ENCODE measurements at places on chromosomes 5 and 9.

DNA sequence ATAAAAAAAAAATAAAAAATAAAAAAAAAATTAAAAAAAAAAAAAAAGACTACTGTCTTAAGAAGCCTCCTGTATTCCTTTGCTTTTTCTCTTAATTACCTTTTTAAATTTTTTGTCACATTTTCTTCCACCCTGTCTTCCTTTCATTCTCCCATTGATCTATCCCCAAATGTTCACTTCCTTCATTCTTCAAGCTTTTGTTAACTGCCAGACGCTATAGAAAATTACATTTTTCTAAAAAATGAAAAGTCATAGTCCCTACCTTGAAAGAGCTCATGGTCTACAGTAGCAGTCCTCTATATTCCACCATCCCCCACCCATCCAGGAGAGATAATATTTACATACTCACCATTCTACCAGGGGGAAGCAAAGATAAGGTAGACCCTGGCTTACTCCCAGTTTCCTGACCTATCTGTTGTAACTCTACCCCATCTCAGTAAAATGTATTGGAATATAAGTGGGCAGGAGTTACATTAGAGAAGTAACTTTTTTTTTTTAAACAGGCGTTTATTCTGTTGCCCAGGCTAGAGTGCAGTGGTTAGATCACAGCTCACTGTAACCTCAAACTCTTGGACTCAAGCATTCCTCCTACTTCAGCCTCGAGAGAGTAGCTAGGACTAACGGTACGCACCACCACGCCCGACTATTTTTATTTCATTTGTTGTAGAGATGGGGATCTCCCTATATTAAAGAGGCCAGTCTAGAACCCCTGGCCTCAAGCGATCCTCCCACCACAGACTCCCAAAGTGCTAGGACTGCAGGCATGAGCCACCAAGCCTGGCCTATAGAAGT lies 3.8 kb upstream of the PRKAA1 start:
- no peak for DNase-seq

DNA sequence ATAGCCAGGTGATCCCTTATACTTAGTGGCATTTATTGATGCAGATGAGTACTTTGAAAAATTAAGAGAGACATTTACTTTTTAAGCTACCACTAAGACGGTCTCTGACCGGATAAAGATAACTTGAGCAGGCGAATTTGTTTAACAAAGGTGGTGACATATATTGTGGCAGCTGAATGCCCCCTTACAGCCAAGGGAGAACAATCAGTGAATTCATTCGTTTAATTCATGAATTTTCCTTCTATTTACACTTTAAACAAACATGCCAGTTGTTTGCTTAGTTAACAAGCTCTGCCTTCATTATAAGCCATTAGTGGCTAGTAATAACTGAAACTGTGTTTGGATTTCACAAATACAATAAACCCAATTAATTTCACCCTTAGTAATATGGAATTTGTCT lies 187.1 kb downstream of the AOPEP start:
- no peak for DNase-seq

DNA sequence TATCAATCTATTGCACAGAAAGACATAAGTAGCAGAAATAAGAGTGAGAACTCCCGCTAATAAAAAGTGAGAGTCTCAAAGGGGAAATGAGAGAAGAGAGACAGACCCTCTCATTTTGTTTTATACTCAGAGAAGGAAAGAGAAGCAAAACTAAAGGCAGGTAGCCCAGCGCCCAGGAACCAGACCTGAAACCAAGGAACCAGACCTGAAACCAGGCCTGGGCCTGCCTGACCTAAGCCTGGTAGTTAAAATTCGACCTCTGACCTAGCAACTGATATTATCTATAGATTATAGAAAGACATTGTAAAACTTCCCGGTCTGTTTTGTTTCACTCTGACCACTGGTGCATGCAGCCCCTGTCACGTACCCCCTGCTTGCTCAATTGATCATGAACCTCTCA lies 134.5 kb upstream of the SEMA6A start:
- DNase-seq: no peak

- DNase-seq: no peak
Observed at GRCh38 chr9:23539311-23539710, 286.7 kb downstream of the ELAVL2 start.

- no peak for DNase-seq
Observed at GRCh38 chr5:10741661-10742060, 19.4 kb downstream of the DAP start.

GRCh38 chr5:16776611-16777251 lies 159.4 kb downstream of the MYO10 start:
- DNase-seq: no peak

DNA sequence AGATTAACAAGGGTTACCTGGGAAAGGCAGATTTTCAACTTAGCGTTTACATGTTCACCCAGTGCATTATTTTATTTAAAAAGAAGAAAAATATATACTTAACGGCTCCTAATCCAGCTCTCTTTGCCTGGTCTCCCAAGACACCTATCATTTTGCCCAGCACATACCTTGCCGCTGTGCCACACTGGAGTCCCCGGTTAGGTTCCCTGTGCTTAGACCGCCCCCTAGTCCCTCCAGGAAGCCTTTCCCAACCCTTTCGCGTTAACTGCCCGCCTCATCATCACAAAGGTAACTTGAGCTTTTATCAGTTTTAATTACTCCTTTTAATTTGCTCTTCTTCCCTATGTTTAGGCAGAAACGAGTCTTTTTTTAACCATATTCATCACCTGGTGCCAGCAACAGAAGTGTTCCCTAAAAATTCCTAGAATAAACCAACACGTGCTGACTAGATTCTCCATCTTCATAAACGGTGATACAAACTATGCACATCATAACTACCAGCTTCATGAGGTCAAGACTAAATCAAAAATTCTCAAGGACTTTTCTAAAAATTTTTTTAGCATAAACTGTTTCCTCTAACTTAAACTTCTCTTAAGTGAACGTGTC lies 19.7 kb downstream of the DNAJA1 start:
- no peak for DNase-seq

DNA sequence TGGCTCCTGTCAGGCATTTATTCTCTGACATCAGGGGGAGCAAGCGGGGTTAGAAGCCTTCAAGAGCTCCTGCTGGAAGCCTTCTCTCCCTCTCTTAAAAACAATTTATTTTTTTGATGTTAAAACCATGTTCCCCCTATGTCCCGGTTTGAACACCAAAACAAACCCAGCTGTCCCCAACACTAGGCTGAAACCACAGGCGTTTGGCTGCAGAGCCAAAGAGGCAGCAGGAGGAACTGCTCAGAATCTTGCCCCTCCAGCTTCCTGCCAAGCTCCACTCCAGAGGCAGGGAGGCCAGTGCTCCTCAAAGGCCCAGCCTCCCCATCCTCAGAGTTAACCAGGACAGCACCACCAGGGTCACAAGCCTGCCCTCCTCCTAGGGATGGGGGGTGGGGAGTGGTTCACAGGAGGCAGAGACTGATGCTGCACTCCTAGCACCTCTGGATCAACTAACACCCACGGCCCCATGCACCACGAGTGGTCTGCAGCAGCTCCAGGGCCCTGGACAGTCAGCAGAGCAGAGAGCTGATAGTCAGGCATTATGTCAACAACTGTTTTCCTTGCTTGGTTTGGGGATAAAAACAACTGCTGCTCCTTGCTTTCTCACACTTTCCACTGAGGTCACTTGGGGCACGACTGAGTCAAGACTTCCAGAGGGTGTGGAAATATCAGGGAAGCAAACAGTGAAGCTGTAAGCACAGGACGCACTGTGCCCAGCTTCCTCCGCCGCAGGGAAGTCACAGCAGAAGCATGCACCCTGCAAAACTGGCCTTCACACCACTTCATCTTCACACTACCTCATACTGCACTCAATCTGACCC lies 96.5 kb upstream of the ADRA1B start:
- DNase-seq: no peak

GRCh38 chr5:42807722-42808447 lies 3.8 kb downstream of the SELENOP start:
- DNase-seq: no peak

DNA sequence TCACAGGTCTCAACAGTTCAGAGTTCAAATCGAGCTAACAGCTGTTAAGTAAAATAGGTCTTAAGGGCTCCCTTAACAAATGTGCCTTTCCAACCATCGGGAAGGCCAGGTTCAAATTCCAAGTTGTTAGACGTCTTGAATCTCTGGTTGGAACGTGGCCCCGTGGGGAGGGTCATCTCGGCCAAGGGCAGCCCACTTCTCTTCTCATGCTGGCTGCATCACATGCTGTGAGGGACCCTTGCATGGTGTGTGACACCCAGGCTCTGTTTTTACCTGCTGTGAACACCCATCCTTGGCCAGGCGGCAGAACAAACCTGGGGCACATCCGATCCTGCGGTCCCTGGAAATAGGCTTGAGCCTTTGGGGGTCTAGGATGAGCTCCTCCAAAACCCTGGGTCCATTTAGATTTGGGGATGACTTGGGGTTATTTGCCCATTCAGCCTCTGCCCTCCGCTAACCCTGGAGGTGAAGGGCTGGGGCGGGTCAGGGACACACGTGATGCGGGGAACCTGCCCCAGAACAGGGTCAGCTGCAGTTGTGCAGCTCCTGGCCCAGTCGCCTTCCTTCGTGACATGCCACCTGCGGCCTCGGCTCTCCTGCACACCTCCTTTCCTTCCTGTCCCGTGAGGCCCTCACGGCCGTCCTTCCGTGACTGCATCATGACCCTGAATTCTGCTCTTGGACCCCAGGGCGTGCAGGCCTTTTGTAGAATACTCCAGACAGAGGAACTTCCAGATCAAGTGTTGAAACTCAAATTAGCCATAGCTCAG lies 45.9 kb downstream of the BOD1 start:
- no peak for DNase-seq

GRCh38 chr5:82031220-82032119 lies 59.6 kb downstream of the ATG10 start:
- DNase-seq: no peak

GRCh38 chr9:88691811-88692210 lies 156.8 kb downstream of the NXNL2 start:
- DNase-seq: no peak

GRCh38 chr5:178340637-178341036 lies 108.0 kb upstream of the PHYKPL start:
- DNase-seq: no peak

DNA sequence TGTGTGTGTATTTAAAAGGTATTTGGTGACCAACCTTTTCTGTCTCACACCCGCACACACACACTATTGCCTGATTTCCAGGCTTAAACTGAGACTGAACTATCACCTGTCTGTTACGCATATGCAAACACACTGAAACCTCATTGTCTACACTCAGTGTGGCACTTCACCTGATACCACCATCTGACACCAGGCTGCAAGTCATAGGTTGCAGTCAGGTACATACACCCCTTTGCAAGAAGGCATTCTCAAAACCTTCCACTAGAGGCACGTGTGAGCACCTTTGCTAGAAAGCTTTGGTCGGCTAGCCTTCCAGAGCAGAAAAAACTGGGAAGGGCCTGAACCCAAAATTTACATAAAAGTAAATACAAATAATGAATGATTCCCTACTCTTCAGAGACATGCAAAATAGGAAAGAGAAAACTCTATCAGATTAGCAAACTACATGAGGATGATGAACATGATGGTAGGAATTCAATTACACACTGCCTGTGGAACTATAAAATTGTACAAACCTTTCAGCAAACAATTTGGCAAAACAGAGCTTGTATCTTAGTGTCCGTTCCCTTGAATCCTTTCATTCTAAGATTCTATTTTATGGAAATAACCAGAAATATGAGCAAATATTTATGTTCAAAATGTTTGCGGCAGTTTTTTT lies 5.9 kb upstream of the FOXD1 start:
- no peak for DNase-seq

DNA sequence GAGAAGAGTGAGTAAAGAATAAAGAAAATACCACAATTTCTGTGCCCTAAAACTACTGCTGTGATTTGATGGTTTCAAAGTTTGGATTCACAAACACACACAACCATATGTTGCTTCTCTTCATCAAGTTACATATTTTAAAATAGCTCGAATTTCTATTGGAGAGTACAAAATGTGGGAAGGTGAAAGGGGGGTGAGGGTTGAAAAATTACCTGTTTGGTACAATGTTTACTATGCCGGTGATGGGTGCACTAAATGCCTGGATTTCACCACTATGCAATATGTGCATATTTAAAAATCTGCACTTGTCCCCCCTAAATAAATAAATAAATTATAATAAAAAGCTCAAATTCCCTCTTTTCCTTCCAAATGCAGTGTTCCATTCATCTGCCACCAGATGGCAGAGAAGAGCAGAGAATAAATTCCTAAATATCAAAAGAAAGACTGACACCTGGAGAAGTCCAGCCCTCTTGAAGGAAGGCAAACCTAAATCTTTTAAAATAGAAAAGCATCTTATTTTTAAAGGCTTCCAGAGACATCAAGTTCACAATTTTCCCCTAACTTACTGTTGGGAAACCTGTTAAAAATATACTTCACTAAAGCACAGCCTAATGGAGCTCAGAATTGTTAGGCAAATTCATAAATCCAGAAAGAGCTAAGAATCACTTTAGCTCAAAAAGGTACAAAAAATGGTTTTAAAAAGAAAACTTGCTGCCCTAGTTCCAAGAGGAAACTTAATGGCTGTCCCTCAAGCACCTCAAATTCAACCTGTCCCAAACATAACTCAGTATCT lies 24.8 kb upstream of the HNRNPA0 start:
- no peak for DNase-seq

DNA sequence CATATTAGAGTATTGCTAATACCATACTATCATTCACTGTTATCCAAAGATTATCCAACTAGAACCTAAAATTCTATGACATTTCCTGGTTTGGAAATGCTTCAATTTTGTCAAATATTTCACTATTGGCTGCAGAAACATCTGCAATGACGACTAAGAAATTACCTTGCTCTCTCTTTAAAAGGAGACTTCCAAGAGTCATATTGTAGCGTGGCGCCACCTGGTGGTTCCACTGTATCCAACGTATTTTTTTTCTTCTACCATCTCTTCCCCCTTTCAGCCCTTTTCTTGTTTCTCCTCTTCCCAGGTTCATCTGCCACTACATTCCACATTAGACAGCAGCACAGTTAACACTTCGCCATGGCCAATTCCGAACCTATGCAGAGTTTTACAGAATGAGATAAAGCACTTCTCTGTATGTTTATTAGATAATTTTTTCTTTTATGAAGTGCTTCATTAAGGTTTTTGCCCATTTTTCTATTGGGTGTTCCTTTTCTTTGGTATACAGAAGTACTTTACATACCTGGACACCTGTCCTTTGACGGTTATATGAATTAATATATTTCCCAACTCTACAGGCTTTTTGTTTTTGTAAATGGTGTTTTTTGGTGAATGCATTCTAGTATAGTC lies 153.5 kb downstream of the CDC42SE2 start:
- peak; percentile 81 for DNase-seq

DNA sequence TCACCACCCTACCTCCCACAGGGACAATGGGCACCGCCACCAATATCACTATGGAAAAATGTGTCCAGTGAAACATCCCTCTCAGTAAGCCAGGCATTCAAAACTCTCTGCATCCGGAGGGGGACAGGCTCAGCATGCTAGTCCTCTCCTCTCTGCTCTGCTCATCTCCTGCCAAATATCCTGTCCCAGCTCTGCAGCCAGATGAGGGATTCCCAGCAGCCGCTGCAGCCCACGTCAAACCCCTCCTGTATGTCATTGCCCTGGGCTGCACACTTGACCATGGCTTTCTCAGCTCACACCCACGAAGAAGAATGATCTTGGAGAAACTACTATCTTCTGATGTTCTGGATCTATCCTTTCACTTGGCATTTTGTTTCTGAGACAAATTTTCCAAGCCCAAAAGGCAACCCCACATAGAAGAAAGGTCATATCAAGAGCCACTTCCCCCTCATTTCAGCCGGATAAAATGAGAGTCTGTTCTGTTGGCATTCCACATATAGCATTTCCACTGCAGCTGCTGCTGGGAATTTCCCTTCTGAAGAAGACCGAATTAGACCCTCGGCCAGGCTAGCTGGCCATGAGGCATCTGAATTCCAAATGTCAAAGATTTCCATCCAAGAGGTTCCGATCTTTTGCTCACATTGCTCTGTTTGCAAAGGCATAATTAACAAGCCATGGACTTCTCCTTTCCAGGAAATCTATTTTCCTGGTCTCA lies 338.0 kb downstream of the ACTL7B start:
- DNase-seq: no peak
